ENCODE measurements at places on chromosomes 13 and 19.
A peak's percentile ranks its signal among the peaks of the same experiment; 100 is the strongest.

- DNase-seq = no peak
Observed at GRCh38 chr13:50527188-50527587, 316.3 kb downstream of the DLEU7 start.

DNA sequence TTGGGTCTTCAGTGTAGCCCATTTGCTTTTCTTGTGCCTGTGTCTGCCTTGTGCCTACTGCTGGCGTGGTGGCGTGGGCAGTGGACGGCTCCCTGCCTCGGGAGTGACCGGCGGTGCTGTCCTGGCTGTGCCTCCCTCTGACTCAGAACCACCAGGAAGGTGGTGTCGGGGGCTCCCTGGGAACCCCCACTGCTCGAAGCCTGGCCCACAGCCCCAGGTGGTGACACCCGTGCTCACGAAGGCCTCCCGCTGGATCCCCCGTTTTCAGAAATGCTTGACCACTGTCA lies 5.1 kb upstream of the AMH start:
- DNase-seq = no peak

DNA sequence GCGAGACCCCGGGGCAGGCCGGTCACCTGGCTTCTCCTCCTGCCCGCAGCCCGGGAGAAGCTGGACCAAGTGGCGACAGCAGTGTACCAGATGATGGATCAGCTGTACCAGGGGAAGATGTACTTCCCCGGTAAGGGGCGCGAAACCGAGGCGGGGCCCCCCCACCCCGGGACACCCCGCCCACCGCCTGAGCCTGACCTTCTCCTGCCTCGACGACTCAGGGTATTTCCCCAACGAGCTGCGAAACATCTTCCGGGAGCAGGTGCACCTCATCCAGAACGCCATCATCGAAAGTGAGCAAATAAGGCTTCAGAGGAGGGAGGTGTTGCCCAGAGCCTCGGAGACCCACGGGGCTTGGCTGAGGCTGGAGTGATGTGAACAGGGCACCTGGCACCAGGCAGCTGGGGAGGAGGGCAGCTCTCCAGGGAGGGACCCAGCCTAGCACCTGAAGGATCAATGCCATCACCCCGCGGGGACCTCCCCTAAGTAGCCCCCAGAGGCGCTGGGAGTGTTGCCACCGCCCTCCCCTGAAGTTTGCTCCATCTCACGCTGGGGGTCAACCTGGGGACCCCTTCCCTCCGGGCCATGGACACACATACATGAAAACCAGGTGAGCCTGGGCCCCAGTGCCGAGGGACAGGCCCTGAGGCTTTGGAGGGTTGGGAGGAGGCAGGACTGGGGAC lies 629 bp downstream of the IZUMO4 start:
- DNase-seq = no peak

- no peak for DNase-seq
Observed at GRCh38 chr13:40547591-40548315, 118.7 kb downstream of the FOXO1 start.

GRCh38 chr19:14408491-14409145 lies 10.5 kb downstream of the DDX39A start:
- no peak for DNase-seq

DNA sequence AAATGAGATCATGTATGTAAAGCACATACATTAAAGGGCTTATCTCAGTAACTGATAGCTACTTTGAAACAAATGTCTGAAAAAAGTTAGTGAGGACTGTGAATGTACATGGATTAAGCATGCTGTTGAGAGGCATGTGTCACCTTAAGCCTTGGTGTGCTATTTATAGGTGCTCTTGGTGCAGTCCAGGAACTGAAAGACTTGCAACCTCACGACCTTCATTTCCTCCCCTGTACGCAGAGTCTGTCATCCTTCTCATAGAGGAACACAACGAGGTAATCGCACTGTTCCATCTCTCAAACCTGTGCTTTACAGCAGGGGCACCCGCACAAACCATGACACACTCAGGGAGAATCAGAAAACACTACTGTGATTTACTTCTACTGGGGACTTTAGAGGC lies 65.6 kb downstream of the UFM1 start:
- DNase-seq = no peak

GRCh38 chr19:21482863-21483276 lies 22.5 kb upstream of the ZNF429 start:
- DNase-seq = no peak

GRCh38 chr19:48405010-48405659 lies 11.7 kb downstream of the GRIN2D start:
- DNase-seq = no peak

- DNase-seq = no peak
Observed at GRCh38 chr13:20848944-20849343, 53.6 kb downstream of the XPO4 start.

- no peak for DNase-seq
Observed at GRCh38 chr19:48817585-48818124, 6.8 kb upstream of the BCAT2 start.

- DNase-seq = no peak
Observed at GRCh38 chr13:105904034-105904742, 631.3 kb downstream of the EFNB2 start.

- DNase-seq = no peak
Observed at GRCh38 chr13:90402613-90403012, 944.9 kb upstream of the MIR17HG start.

DNA sequence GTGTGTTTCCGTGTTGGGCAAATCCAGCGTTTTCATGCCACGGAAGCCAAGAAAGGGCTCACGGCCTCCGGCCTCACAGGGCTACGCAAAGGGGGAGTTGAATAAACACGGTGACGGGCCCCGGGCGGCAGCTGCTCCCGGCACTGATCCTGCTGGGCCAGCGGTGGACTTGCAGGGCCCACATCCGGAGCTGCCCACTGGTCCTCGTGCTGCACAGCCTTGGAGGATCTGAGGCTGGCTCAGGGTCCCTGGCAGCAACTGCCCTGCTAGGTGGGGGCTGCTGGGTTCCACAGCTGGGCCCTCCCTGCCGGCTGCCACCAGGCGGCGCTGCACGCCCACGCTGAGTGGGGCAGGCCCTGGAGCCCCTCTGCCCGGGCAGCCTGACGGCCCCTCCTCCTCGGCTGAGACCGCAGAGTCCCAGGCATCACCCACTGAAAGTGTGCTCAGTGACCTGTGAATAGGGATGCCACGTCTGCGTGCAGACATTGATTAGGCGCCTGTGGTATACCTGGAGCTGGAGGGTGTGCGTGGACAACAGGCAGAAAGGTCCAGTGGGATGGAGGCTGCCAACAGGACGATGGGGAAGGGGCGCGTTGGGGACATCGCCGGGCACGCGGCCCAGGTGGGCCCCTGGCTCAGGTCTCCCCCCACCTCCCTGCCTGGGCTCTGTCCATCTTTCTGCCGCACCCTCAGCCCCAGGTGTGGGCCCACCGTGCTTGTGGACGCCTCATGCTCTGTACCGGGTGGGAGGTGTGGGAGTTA lies 5.3 kb upstream of the HCN2 start:
- DNase-seq = peak; percentile 20

DNA sequence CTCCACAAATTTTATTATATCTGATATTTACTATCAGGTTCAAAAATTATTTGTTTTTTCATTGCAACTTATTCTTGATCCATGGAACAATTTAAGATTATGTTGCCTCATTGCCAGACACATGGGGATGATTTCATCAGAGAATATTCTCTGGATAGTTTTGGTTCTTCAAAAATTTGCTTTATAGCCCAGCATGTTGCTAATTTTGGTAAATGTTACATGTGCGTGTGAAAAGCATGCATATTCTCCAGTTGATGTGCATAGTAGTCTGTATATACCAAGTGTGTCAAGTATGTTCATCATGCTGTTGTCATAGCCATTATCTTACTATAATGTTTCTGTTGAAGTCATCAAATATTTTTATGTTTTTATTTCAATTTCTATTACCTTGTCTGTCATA lies 122.3 kb downstream of the RFC3 start:
- DNase-seq = no peak

GRCh38 chr13:27952876-27953675 lies 16.0 kb downstream of the CDX2 start:
- DNase-seq = no peak

GRCh38 chr13:78777976-78778375 lies 119.0 kb upstream of the OBI1 start:
- no peak for DNase-seq

- no peak for DNase-seq
Observed at GRCh38 chr19:7263521-7263920, 30.7 kb downstream of the INSR start.

- no peak for DNase-seq
Observed at GRCh38 chr13:43005460-43006236, 13.6 kb upstream of the EPSTI1 start.

- DNase-seq = no peak
Observed at GRCh38 chr19:1850809-1851653, 2.7 kb upstream of the REXO1 start.

- no peak for DNase-seq
Observed at GRCh38 chr13:33322543-33322809, 36.9 kb upstream of the STARD13 start.

DNA sequence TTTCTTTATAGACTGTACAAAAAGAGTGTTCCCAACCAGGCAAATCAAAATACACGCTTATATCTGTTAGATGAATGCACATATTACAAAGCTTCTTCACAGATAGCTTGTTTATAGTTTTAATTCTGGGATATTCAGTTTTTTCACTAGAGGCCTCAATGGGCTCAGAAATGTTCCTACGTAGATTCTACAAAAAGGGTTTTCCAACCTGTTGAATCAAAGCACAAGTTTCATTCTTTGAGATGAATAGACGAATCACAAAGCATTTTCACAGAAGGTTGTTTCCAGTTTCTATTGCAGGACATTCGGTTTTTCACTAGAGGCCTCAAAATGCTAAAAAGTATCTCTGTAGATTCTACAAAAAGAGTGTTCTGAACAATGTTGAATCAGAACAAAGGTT lies 1490.3 kb downstream of the UQCRFS1 start:
- DNase-seq = no peak

- DNase-seq = no peak
Observed at GRCh38 chr13:113078902-113079780, 26.4 kb upstream of the F7 start.

DNA sequence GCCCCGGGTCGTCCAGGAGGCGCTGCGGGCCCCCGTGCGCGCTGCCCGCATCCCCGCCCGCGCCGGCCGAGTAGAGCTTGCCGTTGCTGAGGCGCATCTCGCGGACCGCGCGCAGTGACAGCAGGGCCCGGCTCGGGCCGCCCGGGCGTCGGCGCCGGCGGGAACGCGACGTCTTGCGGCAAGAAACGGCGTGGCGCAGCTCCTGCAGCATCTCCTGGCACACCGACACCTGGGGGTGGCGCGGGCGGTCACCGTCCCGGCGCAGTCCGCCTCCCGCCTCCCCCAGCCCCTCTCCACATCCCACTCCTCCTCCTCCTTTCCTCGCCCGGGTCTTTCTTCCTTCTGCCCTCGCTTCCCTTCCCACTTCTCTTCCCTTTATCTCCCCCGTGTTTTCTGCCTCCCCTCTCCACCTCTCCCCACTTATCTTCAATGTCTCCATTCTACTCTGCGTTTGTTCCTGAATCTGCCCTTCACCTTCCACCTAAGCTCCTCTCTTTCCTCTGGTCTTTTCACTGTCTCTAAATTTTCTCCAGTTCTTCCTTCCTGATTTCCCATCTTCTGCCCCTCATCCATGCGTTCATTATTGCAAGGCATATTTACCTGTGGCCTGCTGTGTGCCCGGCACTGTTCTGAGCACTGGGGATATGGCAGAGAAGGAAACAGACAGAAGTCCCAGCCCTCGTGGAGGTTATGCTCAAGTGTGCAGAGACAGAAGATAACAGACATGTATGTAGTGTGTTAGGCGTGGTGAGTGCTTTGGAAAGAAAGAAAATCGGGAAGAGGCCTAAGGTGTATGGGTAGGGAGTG lies 5.2 kb upstream of the ATP1A3 start:
- DNase-seq = no peak

- DNase-seq = no peak
Observed at GRCh38 chr13:95620825-95621498, 23.5 kb downstream of the DZIP1 start.

GRCh38 chr13:63910511-63910910 lies 2494.9 kb upstream of the PCDH20 start:
- no peak for DNase-seq

DNA sequence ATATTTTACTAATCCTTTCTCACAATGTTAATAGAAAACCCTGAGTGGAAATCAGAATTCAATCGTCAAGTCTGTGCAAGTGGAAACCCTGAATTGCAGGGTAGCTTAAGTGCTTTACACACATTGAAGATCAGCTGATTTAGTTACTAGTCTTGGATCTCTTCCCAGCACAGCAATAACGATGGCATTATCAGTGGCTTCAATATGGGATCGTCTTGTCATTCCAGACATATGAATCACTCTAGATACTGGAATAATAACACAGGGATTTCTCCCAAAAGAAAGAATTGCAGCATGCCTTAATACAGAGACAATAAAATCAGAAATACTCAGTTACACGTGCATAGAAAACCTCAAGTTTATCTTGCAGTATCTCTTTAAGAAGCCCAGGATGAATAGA lies 12.6 kb upstream of the METTL21C start:
- DNase-seq = no peak

DNA sequence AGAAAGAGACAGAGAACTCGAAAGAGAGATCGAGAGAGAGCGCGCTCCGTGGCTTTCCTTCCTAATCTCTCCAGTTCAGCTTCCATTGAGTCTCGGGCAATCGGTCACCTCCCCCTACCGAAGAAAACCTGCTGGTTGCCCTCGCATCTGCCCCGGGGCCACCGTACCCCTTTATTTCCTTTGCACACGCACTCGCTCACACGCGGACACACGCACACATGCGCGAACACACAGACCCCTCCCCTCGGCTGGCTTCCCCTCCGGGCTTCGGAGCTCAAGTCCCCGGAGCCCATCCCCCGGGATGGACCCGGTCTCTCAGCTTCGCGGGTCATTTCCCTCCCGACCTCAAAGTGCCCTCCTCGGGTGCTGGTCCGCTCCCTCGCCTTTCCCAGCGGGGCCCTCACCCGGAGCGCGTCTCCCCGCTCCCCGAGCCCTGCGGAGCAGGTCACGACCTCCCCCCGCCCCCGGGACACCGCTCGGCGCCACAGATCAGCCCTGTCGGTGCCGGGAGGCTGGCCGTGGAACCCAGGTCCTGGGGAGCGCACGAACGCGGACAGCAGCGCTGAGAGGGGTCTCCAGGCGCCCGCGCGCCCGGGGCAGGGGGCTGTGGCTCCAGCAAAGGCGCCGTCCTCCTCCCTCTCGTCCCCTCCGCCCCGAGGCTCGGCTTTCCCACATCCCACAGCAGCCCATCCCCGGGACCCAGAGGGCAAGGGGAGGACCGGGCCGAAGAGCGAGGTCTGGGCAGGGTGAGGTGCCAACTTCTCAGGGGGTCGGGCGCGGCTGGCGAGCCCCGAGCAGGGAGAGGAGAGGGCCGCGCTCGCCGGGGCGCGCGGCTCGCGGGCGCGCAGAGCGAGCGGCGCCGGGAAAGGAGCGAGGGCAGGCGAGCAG lies 1.8 kb downstream of the DACH1 start:
- peak; percentile 15 for DNase-seq

- DNase-seq = no peak
Observed at GRCh38 chr19:43726736-43727592, 11.1 kb downstream of the IRGC start.

DNA sequence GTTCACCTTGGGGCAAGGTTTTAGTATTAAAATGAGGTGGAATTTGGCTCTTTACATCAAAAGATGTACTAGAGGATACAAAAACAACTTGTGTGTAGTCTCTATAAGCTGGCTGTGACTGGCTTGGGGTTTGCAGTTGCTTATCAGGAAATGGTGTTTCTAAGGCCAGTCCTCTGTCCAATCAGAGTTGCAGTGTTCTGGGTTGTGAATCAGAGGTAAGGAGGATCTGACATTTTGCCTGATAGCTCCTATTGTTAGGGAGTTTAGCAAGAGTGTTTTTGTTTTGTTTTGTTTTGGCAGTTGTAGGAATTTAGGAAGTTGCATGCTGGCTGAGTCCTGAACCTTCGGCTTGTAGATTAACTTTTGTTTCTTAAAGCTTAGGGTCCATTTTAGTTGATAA lies 20.1 kb upstream of the ESD start:
- DNase-seq = no peak

- DNase-seq = peak; percentile 6
Observed at GRCh38 chr13:42215578-42216421, 56.2 kb upstream of the AKAP11 start.

Measured in SW 1271 (cell line).